ENCODE measurements at places on chromosomes 6 and 20. TPM values are rescaled to one million over a fixed set of nuclear protein-coding genes. Genes with fewer than 3 reads are reported as not detected.

GRCh38 chr6:20169786-20170185, 42.5 kb downstream of the MBOAT1 start:
- H3K4me3 ChIP-seq = no peak overlapping the region
- peaks cover 14% of the 10 kb centered on the region for H3K4me1 ChIP-seq
- no peak overlapping the region for H3K27ac ChIP-seq

GRCh38 chr6:127980996-127981395, 80.1 kb upstream of the THEMIS start:
- DNase-seq = no peak
- H3K4me1 ChIP-seq = peaks cover 8% of the 10 kb centered on the region
- H3K27ac ChIP-seq = no peak overlapping the region
- peaks cover 49% of the 10 kb centered on the region for H3K36me3 ChIP-seq
- H3K4me3 ChIP-seq = no peak overlapping the region

- peaks cover 24% of the 10 kb centered on the region for H3K4me1 ChIP-seq
- H3K27ac ChIP-seq = no peak overlapping the region
- no peaks in the 10 kb centered on the region for H3K27me3 ChIP-seq
- no peak for DNase-seq
- H3K36me3 ChIP-seq = peaks cover 54% of the 10 kb centered on the region
These were observed 55.0 kb downstream of the QKI start for GRCh38 chr6:163469459-163469985.

DNA sequence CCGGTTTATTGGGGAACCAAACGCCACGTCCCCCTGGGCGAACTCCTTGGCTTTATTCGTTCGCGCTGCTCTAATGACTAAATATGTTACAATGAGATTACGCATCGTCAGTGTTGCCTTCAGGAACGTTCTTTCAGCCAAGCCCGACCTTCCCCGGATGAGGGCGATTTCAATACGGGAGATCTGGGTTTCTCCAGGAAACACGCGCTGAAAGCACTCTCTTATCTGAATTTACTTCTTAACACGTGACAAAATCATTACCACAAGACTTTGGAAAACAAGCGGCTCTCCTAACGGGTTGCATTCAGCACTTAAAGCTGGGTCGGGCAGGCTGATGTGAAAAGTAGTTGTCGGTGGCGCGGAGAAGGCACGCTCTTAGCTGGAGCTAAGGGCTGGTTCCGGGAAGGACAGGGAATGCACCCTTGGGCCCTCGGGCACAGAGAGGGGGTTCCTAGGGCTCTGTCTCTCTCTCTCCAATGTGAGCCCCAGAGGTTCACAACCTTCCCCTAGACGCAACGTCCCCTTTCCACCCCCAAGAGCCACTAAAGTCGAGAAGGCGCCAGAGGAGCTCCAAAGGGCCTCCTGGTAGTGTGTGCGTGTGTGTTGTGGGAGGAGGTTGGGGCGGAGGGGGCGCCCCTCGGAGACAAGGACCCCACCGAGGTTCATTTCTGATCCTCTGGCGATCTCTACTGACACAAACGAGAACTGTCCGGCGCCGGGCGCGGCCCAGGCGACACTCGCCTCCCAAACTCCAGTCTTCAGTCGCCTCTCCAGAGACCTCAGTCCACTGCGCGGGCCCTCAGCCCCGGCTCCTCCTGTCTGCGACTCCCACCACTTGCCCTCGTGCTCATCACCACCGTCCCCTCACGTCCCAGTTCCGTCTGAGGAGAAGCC, 7.1 kb upstream of the NKX2-2 start:
- H3K4me3 ChIP-seq = no peak overlapping the region
- H3K27me3 ChIP-seq = peaks cover 79% of the 10 kb centered on the region
- no peaks in the 10 kb centered on the region for H3K36me3 ChIP-seq
- no peak for DNase-seq

DNA sequence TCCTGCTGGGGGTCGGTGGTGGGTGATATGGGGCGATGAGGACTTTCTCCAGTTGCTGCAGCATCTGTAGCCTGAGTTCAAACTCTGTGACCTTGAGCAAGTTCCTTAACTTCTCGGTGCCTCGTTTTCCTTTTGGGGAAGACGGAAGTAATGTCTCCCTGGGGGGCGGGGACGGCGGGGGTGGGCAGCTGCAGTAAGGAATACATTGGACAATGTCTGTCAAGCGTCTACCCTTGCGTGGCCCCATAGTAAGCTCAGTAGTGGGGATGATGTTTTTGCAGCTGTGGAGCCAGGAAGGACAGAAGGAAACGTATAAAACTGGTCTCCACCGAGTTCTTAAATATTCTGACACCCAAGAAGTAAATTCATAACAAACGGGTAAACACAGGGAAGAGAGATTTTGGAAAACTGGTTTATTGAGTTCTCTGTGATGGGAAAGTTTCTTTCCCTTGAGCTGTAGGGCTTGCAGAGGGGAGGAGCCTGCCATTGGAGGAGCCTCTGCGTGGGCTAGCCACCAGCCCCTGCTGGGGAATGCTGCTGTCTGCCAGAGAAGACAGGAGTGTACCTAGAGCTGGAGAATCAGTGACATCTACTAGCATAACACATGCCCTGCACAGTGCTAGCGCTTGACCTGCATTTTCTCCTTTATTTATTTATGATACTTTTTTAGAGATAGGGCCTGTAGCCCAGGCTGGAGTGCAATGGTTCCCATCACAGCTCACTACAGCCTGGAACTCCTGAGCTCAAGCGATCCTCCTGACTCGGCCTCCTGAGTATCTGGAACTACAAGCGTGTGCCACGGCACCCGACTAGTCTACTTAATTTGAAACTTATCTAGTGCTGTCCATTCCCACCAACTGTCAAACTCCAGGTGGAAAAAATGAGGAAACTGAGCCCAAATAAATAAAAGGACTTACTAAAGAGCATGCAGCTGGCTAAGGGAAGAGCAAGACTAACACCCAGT, 1.2 kb upstream of the ACSS1 start:
- peak overlapping the region; percentile 82 for H3K4me3 ChIP-seq
- peak overlapping the region; percentile 80 for H3K27ac ChIP-seq
- H3K36me3 ChIP-seq = peaks cover 10% of the 10 kb centered on the region
- DNase-seq = no peak
- H3K4me1 ChIP-seq = peaks cover 55% of the 10 kb centered on the region

GRCh38 chr6:12403947-12404647, 113.9 kb downstream of the EDN1 start:
- no peak overlapping the region for H3K27ac ChIP-seq
- H3K27me3 ChIP-seq = peaks cover 5% of the 10 kb centered on the region
- no peaks in the 10 kb centered on the region for H3K4me1 ChIP-seq
- no peak for DNase-seq

- H3K27ac ChIP-seq = no peak overlapping the region
- H3K27me3 ChIP-seq = no peaks in the 10 kb centered on the region
- no peak for DNase-seq
- H3K36me3 ChIP-seq = no peaks in the 10 kb centered on the region
- no peaks in the 10 kb centered on the region for H3K4me1 ChIP-seq
- no peak overlapping the region for H3K4me3 ChIP-seq
These were observed 56.1 kb downstream of the SAMD5 start for GRCh38 chr6:147564556-147564955.

DNA sequence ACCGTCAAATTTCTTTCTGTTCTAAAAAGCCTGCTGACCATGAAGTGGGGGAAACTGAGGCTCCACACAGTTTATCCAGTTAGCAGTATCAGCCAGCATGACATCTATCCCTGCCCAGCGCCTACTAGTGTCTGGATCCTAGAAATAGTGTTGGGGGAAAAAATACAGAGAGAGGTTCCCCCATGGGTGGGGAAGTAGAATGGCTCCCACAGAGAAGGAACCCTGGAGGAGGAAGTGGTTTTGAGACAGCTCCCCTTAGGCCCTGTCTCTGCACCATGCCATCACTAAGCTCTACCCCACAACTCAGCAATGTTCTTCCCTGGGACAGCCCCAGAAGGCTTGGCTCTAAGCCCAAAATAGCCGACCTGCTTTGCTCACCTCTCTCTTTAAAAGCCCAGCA, 153.4 kb downstream of the MBOAT1 start:
- H3K4me1 ChIP-seq = no peaks in the 10 kb centered on the region
- no peak overlapping the region for H3K27ac ChIP-seq
- no peak overlapping the region for H3K4me3 ChIP-seq
- H3K27me3 ChIP-seq = no peaks in the 10 kb centered on the region
- no peak for DNase-seq
- H3K36me3 ChIP-seq = no peaks in the 10 kb centered on the region

DNA sequence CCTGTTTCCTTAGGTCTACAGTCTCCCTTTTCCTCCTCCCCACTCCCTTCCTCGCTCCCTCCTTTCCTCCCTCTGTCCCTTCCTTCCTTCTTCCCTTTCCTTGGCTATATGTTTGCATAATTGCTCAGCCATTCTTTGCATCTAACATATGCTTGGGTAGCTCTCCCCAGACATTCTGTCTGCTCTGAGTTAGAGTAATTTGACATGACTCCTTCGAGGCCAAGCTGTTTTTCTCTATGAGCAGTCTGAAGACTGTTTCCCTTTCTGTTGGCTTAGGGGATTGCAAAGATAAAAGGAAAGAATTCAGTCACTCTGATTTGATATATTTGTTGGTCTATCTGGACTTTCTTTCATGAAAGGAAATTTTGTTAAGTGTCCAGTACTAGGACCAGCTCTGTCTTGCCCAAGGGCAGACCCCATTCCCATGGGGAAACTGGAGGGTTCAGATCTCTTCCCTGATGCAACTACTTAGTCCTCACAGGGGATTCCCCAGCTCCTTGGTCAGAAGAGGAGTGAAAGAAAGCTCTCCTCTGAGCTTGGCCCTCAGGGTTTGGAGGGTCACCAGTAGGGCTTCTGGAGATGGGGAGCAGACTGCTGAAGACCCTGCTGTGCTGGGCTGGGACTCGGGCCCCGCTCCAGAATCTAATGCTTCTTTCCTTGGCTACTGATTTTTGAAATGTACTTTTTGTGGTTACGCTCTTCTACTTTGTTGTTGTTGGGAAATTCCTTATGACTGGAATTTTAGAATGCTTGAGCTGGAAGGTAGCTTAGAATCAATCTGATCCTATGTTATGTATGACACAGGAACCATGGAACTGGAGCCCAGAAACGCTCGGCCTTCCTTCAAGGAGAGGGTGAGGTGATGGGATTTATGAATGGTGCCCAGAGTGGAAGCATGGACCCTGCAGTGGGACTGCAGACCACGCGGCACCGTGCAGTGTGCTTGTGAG, 63.7 kb upstream of the SLC22A23 start:
- no peak overlapping the region for H3K27ac ChIP-seq
- H3K4me3 ChIP-seq = no peak overlapping the region
- H3K36me3 ChIP-seq = no peaks in the 10 kb centered on the region
- no peak for DNase-seq
- no peaks in the 10 kb centered on the region for H3K4me1 ChIP-seq

GRCh38 chr6:10276660-10277287, 138.1 kb downstream of the TFAP2A start:
- H3K4me1 ChIP-seq = no peaks in the 10 kb centered on the region
- peaks cover 3% of the 10 kb centered on the region for H3K27me3 ChIP-seq
- no peaks in the 10 kb centered on the region for H3K36me3 ChIP-seq
- H3K4me3 ChIP-seq = no peak overlapping the region
- DNase-seq = no peak

GRCh38 chr20:35226884-35227681, 593 bp downstream of the MMP24 start:
- H3K4me3 ChIP-seq = peak overlapping the region; percentile 69
- peaks cover 37% of the 10 kb centered on the region for H3K27me3 ChIP-seq
- H3K27ac ChIP-seq = no peak overlapping the region
- peaks cover 8% of the 10 kb centered on the region for H3K36me3 ChIP-seq

GRCh38 chr6:17790489-17790888, 83.8 kb upstream of the NUP153 start:
- DNase-seq = no peak
- H3K36me3 ChIP-seq = peaks cover 23% of the 10 kb centered on the region
- H3K27ac ChIP-seq = no peak overlapping the region
- no peaks in the 10 kb centered on the region for H3K27me3 ChIP-seq

GRCh38 chr6:80271074-80271473, 164.6 kb downstream of the BCKDHB start:
- H3K4me3 ChIP-seq = no peak overlapping the region
- H3K27me3 ChIP-seq = no peaks in the 10 kb centered on the region
- H3K4me1 ChIP-seq = no peaks in the 10 kb centered on the region
- no peaks in the 10 kb centered on the region for H3K36me3 ChIP-seq
- DNase-seq = no peak

DNA sequence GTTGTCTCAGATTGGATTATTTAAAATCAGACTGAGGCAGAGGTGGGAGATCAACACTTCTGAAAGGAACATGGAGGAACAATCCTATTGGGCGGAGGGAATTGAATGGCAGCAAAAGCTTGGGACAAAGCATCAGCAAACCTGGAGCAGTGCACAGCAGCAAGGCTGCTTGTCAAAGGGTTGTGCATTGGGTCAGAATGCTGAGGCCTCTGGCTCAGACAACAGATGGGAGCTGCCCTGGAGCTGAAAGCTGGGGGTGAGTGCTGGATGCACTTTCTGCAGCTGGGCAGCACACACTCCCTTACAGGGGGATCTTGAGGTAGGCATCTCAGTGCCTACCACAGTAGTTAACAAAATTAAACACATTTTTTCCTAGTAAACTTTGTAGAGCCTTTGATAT, 634.4 kb upstream of the MMS22L start:
- H3K27me3 ChIP-seq = no peaks in the 10 kb centered on the region
- no peak for DNase-seq

GRCh38 chr6:67630146-67630545, 1004.9 kb upstream of the ADGRB3 start:
- H3K4me1 ChIP-seq = no peaks in the 10 kb centered on the region
- H3K36me3 ChIP-seq = no peaks in the 10 kb centered on the region
- H3K27ac ChIP-seq = no peak overlapping the region

DNA sequence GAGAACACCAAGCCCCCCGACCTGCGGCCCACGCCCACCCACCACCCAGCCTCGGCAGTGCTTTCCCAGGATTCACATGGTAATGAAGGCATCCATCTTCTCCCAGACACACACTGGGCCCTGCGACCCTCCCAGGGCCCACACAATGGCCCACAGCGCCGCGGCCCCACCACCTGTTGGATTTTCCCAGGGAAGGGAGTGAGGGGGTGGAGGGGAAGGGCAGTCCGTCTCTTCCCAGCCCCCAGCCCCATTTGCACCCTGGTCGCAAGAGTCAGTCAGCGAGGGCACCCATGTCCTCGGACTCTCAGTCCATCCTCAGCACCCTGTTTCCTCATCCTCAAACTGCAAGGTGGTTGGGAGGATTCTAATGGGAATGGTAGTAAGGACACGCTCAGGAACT, 23.7 kb upstream of the ID1 start:
- no peaks in the 10 kb centered on the region for H3K4me1 ChIP-seq
- H3K27me3 ChIP-seq = peaks cover 12% of the 10 kb centered on the region
- DNase-seq = no peak
- no peak overlapping the region for H3K4me3 ChIP-seq
- no peak overlapping the region for H3K27ac ChIP-seq

Gene NKX2-4
- not detected for total RNA-seq

Gene GRM4
- total RNA-seq = not detected

Gene RIMS1
- not detected for total RNA-seq

Gene DNMT3B
- 0.20 TPM for total RNA-seq

Gene ZBTB24
- 25.4 TPM for total RNA-seq

Gene CCDC28A
- total RNA-seq = 14.6 TPM

Gene CCM2L
- total RNA-seq = 0.20 TPM

Gene KIAA1755
- total RNA-seq = not detected

Gene FHL5
- not detected for total RNA-seq

Gene MYO6
- total RNA-seq = 0.42 TPM

Gene ARMC12
- total RNA-seq = 0.89 TPM

Gene HIVEP2
- total RNA-seq = 22.2 TPM

Gene RWDD1
- total RNA-seq = 30.9 TPM
